SK-N-MC (cell line): ENCODE measurements at places on chromosomes 3 and 15.

GRCh38 chr3:68996356-68996995, 17.0 kb downstream of the EOGT start:
- DNase-seq: no peak

DNA sequence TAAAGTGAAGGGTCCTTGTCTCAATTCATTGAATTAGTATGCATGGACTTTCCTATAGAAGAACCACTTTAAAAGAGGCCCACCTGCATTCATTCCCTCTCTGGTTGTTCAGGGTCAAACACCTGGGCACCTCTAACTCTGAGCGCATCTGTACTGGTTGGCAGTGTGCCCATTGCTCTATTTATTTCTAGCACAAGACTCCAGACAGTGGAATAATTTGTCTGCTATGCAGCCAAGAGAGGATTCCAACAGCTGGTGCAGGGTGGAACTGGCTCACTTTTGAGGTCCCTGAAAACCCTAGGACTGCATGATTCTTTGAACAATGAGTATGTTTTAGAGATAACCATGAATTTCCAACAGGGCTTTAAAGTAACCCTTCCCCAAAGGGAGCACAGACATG, 57.9 kb downstream of the CCDC33 start:
- DNase-seq: no peak

GRCh38 chr3:107752202-107752990, 229.6 kb downstream of the BBX start:
- no peak for DNase-seq

DNA sequence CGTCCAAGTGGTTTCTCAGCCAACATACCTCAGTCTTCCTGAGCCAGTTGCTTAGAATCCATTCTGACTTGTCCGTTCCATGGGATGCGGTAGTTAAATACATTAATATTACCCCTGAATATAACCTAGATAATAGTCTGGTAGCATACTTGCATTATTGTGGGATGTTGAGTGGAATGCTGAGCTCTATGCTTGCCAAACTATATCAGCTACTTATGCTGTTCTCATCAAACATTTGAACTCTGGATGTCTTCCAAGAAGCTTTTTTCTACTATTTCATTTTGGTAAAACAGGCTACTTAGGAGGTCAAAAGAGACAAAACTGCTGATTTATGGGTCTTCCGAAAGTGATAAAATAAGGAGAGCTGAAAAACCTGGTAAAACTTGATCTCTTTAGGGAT, 429.5 kb downstream of the NAALADL2 start:
- no peak for DNase-seq

GRCh38 chr3:60610441-60611112, 640.7 kb downstream of the FHIT start:
- no peak for DNase-seq

- DNase-seq: no peak
Observed at GRCh38 chr3:12750223-12750622, 8.8 kb downstream of the TMEM40 start.

DNA sequence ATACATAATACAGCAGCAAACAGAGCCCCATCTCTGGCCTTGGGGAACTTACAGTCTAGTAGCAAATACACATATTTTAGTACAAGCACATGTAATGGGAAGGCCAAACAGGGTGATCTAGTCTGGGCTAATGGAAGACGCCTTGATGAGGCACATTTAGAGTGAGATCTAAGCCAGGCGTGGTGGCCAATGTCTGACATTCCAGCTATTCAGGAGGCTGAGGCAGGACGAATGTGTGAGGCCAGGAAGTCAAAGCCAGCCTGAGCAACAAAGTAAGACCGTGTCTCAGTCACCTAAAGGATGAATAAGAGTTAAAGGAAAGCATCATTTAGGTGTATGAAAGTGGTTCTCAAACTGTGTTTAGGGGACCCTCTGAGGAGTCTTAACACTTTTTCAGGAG, 291.9 kb downstream of the MAGI1 start:
- no peak for DNase-seq

- no peak for DNase-seq
Observed at GRCh38 chr3:18645619-18646018, 220.5 kb upstream of the SATB1 start.

DNA sequence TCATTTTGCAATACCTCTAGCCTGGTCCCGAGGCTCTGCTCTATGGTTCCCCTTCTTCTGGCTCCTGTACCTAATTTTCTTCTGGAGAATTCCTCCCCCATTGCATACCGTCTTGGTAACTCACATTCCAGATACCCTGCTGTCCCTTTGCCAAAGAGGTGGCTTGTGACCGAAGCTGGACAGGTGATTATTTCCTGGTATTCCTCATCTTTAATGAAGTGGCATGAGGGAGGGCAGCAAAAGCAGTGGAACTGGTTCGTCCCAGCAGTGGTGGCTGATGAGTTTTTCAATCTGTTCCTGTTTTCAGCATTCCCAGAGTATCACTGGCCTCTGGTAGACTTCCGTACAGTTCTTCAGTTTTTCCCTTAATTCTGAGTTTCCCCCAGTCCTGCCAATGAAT, 186.2 kb upstream of the CADPS start:
- no peak for DNase-seq

DNA sequence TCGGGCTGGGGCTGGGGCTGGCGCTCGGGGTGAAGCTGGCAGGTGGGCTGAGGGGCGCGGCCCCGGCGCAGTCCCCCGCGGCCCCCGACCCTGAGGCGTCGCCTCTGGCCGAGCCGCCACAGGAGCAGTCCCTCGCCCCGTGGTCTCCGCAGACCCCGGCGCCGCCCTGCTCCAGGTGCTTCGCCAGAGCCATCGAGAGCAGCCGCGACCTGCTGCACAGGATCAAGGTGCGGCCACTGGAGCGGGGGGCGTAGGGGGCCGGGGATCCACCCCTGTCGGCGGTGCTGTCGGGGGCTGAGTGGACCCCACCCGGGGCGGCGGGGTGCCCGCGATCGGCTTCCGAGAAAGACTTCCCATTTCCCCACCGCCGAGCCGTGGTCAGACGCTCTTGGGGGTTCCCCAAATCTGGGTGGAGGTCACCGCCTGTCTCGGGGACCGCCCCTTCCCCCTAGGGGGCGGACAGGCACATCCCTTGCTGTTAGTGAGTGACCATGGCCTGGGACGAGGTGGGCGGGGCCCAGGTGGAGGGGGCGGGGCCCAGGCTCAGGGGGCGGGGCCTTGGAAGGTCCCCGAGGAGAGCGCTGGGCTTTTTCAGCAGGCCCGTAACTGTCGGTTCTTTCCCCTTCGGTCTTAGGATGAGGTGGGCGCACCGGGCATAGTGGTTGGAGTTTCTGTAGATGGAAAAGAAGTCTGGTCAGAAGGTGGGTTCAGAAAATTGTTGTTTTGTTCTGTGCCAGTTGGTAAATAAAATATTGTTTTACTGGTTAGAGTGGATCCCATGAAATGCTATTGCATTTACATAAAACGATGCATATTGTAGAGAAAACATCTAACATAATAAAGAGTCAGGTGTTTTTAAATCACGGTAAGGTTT, 578 bp downstream of the LACTB start:
- no peak for DNase-seq

- no peak for DNase-seq
Observed at GRCh38 chr15:31275331-31276262, 51.0 kb upstream of the KLF13 start.

- DNase-seq: no peak
Observed at GRCh38 chr3:23304424-23304823, 101.3 kb downstream of the UBE2E2 start.

DNA sequence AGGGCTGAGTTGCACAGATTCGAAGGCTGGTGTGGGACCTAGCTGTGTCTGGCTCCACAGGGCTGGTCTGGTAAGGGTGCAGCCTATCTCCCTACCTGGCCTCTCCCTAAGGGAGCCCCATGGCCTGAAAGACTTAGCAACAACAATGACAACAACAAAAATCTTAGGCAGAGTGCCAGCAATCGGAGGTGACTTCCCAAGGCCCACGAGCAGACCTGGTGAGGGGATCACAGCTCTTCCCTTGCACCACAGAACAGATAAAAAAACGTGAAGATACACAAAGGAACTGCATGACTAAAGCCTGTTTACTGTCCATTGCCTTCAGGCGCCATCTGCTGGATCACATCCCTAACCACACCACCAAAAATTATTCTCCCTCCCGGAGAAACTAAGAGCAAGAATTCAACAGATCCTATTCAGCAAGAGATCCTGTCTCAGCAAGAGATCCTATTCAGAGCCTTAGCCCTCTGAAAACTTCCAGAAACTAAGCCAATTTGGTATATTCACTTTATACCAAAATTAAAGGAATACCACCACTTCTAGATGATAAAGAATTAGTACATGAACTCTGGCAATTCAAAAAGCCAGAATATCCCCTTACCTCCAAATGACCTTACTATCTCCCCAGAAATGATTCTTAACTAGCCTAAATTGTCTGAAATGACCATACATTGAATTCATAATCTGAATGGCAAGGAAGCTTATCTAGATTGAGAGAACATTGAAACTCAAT, 24.1 kb upstream of the OR5K4 start:
- peak; percentile 8 for DNase-seq

- no peak for DNase-seq
Observed at GRCh38 chr3:63954182-63954581, 42.0 kb upstream of the SCAANT1 start.

GRCh38 chr3:155382396-155383042, 89.0 kb upstream of the STRIT1 start:
- DNase-seq: no peak

GRCh38 chr3:31213869-31214486, 318.7 kb upstream of the STT3B start:
- no peak for DNase-seq

DNA sequence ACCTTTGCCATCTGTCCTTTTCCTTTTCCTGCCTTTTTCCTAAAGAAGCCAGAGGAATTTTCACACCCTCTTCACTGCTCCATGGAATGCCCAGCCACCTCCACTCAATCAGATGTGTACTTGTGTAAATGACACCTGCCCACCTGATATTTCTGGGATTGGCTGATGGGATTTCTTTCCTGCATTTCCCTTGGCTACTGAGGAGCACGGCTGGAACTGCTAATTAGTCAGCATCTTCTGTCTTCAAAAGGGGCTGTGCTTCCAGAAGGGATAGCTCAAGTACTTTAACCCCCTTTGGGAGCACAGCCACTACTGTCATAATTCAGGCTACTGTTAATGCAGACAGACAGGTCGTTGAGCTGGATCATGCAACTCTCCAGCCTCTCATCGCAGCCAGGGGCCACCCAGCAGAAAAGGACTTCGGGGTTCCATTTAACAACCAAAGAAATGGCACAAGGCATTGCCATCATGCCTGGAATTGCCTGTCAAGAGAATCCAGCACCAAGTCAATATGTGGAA, 38.6 kb downstream of the MGLL start:
- no peak for DNase-seq

DNA sequence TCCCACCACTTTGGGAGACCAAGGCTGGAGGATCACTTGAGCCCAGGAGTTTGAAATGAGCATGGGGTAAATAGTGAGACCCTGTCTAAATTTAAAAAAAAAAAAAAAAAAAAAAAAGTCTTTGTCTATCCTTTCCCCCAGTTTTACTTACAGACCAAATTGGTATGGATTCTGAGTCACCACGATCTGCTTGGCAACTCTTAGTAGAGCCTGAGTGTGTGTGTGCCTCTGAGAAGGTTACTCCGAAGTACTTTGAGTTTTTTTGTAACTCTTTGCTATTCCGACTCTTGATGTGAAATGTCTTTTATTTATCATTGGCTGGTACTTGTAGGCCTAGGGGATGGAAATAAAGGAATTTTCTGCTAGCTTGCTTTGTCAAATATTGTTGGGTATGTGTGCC, 63.3 kb downstream of the RBM6 start:
- DNase-seq: no peak

DNA sequence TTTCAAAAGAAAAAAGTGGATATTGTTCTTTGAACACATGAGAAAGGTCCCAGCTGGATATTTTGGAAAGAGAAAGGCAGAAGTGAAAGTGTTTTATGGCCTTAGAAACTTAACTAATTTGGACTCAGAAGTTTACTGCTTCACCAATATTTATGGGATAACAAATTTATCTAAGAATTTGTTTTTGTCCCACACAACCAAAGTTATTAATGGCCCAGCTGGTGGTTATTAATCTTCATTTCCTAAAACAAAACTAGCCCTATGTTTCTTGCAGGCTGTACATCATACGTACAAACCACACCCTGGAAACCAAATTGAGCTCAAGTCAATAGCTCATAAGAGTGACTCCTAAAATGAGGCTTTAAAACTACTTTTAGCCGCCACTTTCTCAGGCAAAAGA, 372.9 kb upstream of the LMCD1 start:
- no peak for DNase-seq

DNA sequence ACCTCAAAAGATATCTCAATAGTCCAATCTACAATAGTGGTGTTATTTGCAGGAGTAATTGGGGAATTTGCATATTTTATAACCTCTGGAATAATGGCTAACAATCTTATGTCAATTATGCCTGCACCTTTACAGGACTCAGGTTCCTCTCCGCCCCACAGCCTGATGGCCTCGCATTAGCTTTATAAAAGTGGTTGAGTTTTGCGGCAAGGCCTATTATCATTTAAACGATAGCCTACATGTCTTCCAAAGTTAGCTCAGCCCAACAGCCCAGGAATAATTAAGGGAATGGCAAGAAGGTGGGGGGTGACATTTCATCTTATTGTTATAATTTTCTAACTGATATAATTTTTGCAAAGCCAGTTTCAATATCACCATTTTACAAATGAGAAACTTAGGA, 97.3 kb downstream of the RTP4 start:
- no peak for DNase-seq

- DNase-seq: no peak
Observed at GRCh38 chr3:17021614-17022013, 136.9 kb downstream of the PLCL2 start.

GRCh38 chr3:140532793-140533330, 145.0 kb upstream of the TRIM42 start:
- DNase-seq: no peak

- no peak for DNase-seq
Observed at GRCh38 chr15:27723821-27724220, 375.3 kb downstream of the OCA2 start.

GRCh38 chr3:100715176-100715575, 5.9 kb downstream of the TFG start:
- DNase-seq: no peak

DNA sequence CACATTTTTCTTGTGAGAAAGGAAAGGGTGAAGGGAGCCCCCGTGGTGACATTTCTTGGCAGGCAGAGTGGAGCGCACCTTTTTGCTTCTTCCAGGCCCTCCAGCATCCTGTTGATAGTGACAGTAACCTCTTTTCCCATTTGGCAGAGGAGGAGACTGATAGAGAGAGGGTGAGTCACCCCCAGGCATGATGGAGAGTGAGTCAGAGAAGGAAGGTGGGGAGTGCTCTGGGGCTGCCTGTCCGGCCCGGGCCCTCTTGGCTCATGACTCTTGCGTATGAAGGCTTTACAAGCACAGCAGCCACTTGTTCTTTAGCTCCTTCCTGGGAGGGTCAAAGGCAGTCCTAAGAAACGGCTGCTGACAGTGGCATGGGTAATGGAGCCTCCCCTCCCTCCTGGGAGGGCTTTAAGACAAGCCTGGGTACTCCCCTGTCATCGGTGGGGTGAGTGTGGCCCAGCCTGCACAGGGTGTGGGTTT, 16.0 kb downstream of the ANKRD63 start:
- DNase-seq: no peak

DNA sequence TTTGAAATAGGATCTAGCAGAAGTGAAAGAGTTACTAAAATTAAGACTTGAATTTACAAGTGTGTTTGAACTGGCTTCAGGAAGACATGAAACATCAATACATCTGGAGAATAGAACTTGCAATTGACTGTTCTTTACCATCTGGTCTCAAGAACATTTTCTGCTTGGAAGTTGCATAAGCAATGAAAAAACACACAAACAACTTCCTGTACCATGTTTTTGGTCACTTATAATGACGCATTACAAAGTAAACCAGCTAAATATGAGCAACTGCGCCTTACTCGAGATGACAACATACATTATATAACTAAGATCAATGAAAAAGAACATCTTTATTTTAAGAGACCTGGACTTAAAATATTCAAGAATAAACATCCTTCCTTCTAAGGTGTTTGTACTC, 112.5 kb downstream of the TIGIT start:
- DNase-seq: no peak
